ENCODE measurements at places on chromosomes 4 and X.

DNA sequence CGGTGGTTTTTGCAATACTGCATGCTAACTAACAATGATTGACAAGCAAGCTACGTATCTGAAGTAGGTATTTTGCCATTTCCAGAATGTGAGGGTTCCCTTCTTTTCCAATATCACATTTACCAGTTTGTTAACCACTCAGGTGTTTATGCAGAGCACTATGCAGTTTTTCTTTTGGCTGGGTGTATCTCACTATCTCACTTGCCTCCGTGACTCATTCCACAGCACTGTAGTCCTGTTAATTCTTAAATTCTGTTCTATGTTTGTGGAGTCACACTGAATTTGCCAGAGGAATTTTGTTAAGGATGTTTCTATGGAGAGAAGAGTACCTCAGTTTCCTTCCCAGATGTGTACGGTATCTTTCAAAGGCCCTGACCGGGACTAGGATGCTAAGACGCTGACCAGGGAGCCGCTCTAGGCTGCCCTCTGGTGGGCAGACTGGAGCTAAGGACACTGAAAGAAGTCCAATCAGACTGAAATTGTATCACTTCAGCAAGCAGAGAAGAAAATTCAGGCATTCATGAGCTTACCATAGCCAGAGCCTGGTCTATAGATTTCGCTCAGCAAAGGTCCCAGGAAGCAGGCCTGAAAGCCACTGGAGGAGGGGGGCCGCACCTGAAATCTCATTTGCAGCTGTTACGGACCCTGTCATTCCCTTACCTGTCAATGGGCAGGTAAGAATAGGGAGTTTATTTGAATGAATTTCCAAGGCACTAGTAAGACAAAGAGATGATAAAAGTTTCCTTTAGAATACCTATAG lies 388.4 kb upstream of the SPOCK3 start:
- DNase-seq: peak; percentile 17

GRCh38 chrX:118062048-118062789 lies 54.4 kb downstream of the KLHL13 start:
- DNase-seq: no peak

DNA sequence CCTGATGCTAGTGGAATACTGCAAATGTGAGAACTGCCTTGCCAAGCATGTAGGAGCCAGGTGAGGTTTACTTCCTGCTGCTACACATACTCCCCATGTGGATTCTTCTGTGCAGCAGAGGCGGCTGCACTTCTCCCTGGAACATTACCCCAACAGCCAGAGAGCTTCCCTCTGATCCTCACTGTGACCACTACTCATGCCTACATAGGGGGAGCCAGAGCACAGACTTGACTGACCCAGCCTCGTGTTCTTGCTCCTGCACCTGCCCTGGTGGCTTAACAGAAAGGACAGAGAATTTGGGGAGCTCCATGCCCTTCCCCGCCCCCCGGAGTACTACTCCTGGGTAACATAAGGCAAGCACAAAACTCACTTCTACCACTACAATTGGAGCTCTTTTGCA lies 38.4 kb downstream of the UGT2A2 start:
- DNase-seq: no peak

DNA sequence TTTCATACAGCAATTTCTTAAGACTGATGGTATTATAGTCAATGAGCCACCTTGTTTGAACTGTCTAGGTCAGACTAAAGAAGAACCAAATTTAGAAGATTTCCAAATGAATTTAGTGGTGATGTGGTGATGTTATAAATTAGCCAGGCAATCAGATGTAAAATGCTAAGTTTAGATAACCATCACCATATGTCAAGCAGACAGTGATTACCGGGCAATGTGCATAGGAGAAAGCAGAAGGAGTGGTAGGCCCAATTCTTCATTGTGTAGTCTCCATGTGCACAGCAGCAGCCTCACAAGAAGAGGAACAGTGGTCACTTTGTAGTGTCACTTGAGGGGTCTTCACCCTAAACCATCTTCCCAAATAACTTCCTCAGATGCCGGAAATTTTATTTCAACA lies 198.8 kb downstream of the ANTXR2 start:
- DNase-seq: no peak

DNA sequence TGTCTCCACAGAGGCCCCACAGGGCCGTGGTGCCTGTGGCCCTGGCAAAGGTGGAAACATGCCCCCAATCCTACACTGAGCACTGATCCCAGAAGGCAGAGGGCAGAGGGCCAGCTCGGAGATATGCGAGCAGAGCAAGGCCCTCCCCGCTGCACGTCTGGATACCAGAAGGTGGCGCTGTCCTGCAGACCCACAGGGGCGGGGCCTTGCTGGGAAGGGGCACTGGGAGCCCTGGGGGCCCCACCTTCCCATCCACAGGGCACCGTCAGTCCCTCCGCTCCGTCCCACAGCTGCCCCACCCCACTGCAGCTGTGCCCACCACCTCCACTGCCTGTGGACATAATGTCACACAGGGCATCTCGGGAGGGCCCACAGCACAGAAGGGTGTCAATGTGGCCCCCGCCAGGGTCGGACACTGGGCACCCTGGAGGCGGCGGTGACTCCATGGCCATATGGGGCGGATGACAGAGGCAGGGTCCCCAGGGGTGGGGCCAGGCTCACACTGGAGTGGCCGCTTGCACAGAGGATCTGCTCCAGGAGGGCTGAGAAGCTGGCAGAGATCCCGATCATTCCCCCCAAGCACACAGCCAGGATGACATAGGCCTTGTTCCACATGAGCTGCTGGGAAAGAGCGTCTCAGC lies 4.8 kb downstream of the SLC49A3 start:
- DNase-seq: peak; percentile 54

- no peak for DNase-seq
These were observed 193.6 kb downstream of the SLC39A8 start for GRCh38 chr4:102151696-102152095.

GRCh38 chr4:14317351-14317750 lies 684.9 kb upstream of the CPEB2 start:
- DNase-seq: no peak
